ENCODE measurements at places on chromosomes 6 and 20.
A peak's percentile ranks its signal among the peaks of the same experiment; 100 is the strongest.

DNA sequence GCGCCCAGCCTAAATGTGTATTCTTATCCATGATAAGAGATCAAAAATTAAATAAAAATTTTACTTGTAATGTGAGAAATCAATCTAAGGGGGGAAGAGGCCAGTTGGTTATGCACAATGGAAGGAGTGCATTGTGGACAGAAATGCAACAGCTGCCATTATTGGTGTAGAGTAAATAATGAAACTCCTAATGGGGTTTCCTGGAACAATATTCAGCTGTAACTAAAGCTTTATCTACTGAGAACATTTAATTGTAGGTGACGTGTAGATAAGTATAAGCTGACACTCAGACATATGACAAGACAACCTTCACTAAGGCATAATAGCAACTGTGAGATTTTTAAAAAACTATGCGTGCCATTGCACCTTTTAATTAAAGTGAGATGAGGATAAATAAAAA is 71.4 kb downstream of the CEP57L1 start:
- DNase-seq, result no peak

GRCh38 chr6:43496370-43497128 is 13.6 kb downstream of the LRRC73 start:
- no peak for DNase-seq

- no peak for DNase-seq
Measured at GRCh38 chr6:37452522-37452921, 19.5 kb downstream of the CMTR1 start.

GRCh38 chr6:168876956-168877355 is 376.7 kb downstream of the THBS2 start:
- no peak for DNase-seq

DNA sequence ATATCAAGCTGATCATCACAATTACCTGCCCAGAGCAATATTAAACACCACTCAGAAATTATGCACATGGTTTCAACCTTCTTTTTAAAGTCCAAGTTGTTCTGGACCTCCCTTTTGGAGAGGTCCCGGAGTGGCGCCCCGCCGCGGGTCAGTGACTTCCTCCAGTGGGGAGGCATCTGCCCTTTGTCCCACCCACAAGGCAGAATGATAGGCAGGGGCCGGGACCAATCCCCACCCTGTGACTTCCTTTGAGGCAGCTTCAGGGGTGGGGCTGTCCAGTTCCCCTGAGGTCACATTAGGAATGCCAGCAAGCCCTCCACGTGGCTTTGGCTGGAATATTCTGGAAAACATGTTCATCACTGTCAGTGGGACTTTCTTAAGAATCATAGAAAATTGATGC is 207.0 kb downstream of the ANKRD60 start:
- no peak for DNase-seq

DNA sequence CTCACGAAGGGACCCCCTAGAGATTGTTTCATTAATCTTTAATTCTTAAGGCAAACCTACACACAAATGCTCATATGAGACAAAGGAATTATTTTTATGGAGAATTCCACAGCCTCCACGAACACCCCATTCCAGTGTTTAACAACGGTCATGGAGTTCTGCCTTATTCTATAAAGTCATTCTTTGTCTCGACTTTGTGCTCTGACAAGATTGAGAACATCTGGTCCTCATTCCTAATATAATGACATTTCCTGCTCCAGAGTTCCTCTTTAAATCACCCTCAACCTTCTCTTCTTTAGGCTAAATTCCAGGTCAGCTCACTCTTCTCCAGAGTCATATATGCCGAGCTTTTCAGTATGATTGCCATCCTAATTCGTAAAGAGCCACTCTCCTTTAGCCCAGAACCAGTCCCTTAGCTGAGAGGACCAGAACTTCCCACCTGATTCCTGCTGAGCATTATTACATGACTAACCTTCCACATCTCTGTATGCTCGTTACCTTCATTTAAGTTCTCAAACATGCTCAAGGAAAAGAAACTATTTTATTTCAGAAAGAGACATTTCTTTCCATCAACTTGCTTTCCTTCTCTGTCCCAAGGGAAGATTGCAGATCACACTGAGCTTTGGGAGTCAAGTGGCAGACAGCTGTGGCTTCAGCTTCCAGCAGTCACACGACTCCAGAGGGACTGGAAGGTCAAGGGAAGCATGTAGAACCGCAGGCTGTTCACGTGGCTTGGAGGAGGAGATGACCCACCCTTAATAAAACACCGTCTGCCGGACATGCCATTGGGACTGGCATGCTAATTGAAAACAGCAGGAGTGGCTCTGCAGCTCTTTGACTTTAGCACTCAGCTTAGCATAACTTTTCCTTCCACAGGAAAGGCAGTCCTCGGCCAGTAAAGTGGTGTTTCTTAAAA is 467.1 kb upstream of the HSF2 start:
- DNase-seq, result peak; percentile 77

DNA sequence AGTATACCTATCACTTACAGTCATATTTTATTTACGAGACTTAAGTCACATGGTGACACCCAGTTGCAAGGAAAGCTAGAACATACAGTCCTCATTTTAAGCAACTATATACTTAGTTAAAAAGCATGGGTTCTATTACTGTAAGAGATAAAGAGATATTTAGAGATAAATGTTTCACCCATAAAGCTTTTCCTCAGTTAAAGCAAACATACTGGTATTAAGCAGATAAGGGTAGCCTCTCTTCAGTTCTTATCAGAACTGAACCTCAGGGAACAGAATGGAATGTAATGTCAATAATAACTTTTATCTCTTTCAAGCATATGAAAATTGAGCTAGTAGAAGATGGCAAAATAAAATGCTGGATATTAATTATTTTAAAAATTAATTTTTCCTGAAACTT is 9.9 kb upstream of the ASCC3 start:
- no peak for DNase-seq

DNA sequence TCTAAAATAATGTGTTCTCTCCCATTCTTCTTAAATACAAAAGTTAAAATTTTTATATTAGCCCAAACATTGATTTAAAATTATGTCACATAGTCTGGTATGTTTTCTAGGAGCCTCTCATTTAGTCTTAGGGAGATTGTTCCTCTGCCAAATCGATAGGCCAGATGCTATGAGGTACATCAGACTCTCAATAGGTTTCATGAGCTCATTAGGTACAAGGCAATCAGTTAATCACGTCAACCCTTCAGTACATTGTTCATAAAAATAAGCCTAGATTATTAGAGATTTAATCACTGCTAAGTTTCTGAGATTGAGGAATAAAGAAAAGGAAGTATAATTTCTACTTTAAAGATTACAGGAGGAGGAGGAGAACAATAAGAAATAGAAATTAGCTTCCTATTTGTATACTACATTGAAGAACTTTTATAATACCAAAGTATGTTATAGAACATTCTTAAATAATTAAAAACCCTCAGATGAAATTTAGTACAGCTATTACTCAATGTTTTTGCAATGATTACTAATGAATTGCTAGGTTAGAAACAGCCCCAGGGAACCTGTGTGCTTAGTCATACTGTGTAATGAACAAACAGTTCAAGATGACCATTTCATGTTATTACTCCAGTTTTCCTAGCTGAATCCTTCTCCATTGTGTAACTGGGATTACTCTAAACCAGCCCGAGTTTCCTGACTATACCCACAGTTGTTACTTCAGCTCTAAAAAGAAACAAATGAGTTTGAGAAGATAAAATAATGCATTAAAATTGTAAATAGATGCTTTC is 117.0 kb downstream of the BMP5 start:
- peak; percentile 55 for DNase-seq

DNA sequence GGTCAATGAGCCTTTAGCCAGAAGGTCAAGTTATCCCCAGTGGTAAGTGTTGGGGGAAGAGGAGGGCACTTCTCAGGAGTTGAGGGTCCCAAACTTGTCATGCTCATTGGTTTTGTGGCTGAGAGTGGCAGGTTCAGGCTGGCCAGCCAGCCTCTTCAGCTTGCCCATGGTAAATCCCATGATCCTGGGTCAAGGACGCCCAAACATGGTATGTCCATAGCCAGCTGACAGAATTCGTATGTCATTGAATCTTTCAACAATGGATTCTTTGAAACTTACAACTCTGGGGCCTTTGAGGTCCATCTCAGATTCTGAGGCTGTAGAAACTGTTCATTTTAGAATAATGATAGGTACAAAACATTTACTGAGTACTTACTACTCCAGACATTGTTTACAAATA is 36.1 kb upstream of the RSPO4 start:
- DNase-seq, result no peak

GRCh38 chr20:51431321-51431720 is 111.2 kb downstream of the NFATC2 start:
- no peak for DNase-seq

GRCh38 chr6:23611776-23612381 is 514.1 kb upstream of the NRSN1 start:
- DNase-seq, result no peak

- DNase-seq, result no peak
Measured at GRCh38 chr20:22579711-22580697, 4.4 kb downstream of the FOXA2 start.

- DNase-seq, result no peak
Measured at GRCh38 chr20:63368151-63368550, 7.0 kb upstream of the CHRNA4 start.

GRCh38 chr6:47362857-47363461 is 53.3 kb upstream of the TNFRSF21 start:
- no peak for DNase-seq

DNA sequence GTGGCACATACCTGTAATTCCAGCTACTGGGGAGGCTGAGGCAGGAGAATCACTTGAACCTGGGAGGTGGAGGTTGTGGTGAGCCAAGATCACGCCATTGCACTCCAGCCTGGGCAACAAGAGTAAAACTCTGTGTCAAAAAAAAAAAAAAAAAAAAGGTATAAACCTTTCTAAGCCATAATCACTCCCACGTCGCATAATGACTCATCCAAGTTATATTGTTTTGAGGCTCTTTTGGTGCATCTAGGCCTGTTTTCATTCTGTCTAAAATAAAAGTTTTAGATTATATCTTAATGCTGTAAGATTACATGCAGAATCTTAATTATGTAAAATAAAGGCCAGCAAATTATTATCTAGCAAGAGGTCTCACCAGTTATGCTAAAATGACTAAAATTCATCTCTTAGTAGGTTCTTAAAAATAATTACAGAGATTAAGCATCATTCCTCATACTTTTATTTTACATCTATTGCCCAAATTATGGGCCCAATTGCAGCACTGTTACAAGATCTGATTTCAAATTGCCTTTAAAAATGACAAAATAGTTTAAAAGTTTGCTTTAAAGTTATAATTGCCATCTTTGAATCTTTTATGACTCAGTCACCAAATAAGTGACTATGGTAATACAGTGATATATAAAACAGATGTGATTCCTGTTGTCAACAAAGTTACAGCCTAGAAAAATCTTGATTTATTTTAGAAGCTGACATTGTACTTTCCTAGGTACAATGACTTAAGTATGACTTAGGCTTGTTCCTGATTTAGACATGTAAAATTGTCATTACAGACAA is 10.4 kb upstream of the SUMO4 start:
- DNase-seq, result no peak

- no peak for DNase-seq
Measured at GRCh38 chr20:25047766-25048165, 10.2 kb downstream of the ACSS1 start.

- DNase-seq, result no peak
Measured at GRCh38 chr6:147447835-147448611, 60.5 kb upstream of the SAMD5 start.

DNA sequence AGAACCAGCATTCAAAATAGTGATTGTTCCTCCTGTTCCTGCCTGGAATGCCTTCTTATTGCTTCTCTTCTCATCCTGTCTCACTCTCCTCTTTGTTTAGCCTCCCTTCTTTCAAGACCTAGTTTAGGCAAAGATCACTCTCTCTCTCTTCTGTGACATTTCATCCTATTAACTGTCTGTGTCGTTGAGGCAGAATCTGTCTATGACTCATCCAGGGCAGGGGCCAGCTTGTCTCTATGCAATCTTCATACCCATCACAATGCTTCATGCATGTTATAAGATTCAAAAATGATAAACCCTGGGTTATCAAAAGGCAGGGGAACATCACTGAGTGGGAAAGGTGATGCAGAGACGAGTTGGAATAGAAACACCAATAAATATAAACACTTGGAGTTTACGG is 32.2 kb upstream of the FOXA2 start:
- DNase-seq, result no peak

- no peak for DNase-seq
Measured at GRCh38 chr6:113584767-113585166, 272.4 kb upstream of the MARCKS start.

GRCh38 chr6:33343953-33344611 is 26.5 kb upstream of the ZBTB22 start:
- no peak for DNase-seq

DNA sequence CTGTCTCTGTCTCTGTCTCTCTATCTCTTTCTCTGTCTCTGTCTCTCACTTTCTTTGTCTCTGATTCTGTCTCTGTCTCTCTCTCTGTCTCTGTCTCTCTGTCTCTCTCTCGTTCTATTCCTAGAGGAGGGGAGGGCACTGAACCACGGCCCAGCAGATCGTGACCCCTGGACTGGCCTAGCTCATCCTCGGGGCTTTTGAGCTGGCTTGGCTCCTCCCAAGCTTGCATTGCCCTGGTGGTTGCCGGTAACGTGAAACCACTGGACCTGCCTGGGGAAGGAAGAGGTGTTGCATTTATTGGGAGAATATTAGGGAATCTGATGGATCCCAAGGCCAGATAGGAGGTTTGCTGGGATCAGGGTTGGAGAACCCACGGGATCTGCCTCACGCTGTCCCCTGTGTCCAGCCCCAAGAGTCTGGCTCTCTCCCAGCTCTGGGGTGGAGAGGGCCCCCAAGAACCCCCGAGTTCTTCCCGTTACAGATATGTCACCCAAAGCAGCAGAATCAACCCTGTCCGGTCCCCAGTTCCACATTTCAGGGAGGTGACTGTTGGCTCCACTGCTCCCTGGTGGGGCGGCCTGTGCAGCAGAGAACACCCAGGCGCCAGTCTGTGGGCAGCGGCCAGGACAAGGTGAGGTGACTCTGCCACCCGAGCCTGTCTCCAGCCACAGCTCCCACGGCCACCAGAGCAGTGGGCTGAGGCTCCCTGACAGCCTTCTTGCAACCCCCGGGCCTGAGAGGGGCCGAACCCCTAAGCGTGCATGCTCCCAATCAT is 228.3 kb downstream of the TTLL2 start:
- DNase-seq, result no peak

DNA sequence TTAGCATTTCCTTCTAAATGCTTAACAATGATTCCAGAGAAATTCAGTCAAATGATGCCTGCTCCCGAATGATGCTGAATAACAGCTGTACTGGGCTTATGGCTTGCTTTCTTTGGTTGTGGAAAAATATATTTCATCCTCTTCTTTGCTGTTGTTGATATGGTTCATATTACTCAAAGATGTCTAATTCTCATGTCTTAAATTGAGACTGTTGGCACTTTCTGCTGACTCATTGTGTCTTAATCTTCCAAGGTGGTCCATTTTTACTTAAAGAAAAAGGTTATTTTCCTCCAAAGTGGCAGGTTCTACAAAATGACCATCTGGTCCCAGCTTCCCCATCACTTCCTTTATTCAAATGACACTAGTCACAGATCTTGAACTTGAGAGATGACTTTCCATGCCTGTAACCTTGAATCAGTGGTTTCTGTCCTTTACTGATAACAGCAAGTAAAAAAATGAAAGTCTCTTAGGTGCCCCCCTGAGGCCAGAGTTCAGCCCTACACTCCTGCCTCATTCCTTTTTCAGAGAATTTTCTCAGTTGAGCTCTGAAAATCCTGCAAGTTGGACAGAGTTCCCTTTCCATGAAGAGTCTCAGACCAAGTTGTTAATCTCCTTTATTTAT is 6.9 kb downstream of the SNAP25 start:
- DNase-seq, result no peak

GRCh38 chr20:9119776-9120175 is 50.9 kb downstream of the PLCB4 start:
- no peak for DNase-seq

- DNase-seq, result no peak
Measured at GRCh38 chr6:46291275-46291633, 120.5 kb upstream of the ENPP5 start.

GRCh38 chr6:47200536-47201334 is 109.0 kb downstream of the TNFRSF21 start:
- DNase-seq, result no peak

Measured in fibroblast of skin of left biceps (primary cell).